ENCODE measurements at places on chromosomes 7 and 10. TPM values are rescaled to one million over a fixed set of nuclear protein-coding genes. Genes with fewer than 3 reads are reported as not detected.
A peak's percentile ranks its signal among the peaks of the same experiment; 100 is the strongest.

GRCh38 chr7:26691886-26692285, 172.5 kb downstream of the SKAP2 start:
- no peak for DNase-seq

- DNase-seq, result peak; percentile 0
Measured at GRCh38 chr10:50260791-50261281, 9.5 kb upstream of the ASAH2 start.

The HTRA1 gene
- polyA plus RNA-seq, result 128 TPM

GRCh38 chr7:33310546-33310945, 181.2 kb downstream of the BBS9 start:
- DNase-seq, result no peak

The HOXA10 gene
- polyA plus RNA-seq, result 59.6 TPM

All from BJ (cell line).